Effector CD4-positive, alpha-beta T cell (primary cell): ENCODE measurements at places on chromosomes 13 and 19.
A peak's percentile ranks its signal among the peaks of the same experiment; 100 is the strongest.

- no peak for DNase-seq
Measured at GRCh38 chr19:46745030-46745429, 827 bp upstream of the FKRP start.

DNA sequence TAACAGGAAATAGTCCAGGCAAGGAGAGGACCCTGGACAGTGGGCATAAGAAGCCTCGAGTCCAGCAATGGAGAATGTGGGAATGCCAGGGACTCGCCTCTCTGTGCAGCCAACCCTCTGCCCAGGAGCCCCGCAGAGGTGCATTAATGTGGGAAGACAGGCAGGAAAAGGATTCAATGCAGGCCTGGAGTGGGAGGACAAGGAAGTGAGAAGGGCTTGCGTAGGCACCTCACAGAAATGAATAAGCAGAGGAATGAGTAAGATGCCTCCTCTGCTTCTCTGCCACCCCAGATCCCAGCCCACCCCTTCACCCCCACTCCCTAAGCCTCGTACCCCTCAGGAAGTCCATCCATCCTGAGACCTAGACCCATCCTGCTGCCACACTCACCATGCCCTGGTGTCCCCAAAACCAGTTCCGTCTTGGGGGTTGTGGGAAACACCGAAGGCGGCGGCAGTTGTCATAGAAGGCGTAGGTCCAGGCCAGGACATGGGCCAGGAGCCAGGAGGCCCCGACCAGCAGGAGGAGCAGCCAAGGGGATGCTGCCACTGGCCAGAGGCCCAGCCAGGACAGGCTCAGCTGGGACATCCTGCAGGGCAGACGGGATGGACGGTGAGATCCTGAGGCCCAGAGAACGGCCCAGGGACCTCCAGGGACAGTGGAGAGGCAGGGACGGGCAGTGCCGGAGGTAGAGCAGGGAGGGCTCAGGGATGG is 692 bp downstream of the CYP4F2 start:
- DNase-seq = no peak

DNA sequence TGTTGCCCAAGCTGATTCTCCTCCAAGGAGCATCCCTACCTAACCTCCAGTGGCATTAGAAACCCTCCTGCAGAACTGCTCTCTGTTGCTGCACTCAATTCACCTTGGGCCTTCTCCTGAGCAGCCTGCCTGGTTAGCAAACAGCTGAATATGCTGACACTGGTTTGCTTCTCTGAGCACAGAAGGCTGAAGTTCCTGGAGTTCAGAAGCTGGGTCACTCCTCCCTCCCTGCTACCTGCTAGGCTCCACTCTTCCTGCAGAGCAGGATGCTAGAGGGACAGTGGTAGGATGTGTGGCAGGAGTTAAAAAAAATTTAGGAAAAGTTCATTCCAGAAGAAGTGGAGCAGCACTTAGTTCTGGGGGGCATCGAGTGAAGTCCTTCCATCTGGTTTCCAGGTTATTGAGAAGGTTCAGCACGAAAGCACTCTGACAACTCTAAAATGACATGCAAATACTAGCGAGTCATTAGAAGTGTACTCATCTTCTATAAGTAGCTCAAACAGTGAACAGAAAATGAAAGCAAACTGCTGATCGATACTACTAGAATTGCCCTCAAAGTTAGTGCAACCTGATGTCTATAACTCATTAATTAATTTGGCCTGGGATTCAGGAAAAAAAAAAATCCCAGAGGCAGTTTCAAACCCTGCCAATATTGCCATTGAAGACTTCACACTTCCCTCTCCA is 293.7 kb downstream of the POU4F1 start:
- DNase-seq = no peak

- no peak for DNase-seq
Measured at GRCh38 chr13:48593536-48593935, 60.2 kb upstream of the CYSLTR2 start.

DNA sequence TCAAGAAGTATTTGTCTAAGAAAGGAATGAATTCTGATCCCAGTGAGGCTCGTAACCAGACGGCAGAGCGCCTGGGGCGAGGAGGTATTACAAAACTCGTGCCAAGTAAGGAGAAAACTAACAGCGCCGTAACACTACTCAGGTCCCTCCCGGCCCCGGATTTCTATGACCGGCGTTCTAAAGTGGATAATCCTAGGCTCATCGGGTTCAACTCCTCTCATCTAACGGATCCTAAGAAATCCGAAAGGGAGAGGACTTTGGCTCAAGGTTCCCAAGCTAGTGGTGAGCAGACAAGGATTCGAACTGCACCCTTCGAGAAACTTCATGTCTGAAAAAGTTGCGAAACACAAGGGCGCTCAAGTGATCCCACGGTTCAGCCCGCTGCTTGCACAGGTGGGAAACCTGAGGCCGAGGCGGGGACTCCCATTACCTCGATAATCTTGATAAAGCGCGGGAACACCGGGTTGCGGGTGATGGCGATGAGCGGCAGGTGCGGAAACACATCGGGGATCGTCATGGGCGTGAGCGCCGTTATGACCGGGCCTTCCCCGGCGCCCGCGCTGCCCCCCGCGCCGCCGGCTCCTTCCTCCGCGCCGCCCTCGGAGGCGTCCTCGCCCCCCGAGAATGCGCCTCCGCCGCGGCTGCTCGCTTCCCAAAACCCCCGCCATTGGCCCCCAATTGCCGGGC is 529 bp downstream of the LONP1 start:
- DNase-seq = peak; percentile 37

DNA sequence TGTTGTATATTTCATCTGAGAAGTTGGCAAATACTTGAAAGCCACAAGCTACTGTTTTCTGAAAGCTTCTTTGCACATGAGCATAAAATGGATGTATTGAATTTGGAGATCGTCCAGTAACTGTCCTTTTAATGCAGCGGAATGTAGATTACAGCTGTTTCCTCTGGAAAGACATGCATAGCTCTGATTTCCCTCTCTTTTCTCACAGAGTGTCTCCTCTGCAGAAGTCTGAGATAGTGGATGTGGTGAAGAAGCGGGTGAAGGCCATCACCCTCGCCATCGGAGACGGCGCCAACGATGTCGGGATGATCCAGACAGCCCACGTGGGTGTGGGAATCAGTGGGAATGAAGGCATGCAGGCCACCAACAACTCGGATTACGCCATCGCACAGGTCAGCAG is 283.0 kb downstream of the SHISA2 start:
- no peak for DNase-seq

DNA sequence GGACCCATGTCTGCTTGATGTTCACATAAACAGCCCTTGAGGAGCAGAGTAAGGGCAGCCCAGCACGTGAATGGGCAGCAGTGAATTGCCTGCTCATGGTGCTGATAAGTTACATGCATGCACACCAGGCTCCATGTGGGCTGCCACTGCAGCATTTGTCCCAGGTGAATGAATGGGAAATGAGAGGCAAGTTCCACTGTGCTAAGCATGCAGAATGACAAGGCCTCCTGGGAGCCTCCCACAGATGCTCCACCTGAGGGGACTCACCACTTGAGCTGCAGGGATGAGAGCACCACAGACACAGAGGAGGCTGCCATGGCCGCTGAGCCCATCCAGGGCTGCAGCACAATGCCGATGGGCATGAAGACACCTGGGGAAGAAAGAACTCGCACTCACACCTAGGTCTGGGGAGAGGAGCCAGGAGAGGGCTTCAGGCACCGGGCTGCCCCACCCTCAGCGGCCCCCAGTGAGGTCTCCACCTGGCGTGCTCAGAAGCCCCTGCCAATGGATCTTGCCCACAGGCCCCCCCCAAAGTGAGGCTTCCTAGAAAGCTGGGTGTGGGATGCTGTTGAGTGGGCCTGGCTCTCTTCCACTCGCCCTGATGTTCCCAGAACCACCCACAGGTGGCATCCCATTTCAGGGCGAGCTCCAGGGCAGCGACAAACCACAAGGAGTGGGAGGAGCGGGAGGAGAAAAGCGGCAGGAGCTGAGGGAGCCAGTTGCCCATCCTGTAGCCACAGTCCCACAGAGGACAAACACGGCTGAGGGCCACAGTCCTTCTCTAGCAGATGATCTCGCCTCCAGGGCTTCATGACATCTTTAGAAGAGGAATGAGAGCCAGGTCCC is 73.8 kb downstream of the CCDC70 start:
- no peak for DNase-seq

GRCh38 chr19:38229585-38230073 is 5.6 kb upstream of the DPF1 start:
- peak; percentile 32 for DNase-seq

- no peak for DNase-seq
Measured at GRCh38 chr13:76851961-76852360, 34.2 kb downstream of the KCTD12 start.

DNA sequence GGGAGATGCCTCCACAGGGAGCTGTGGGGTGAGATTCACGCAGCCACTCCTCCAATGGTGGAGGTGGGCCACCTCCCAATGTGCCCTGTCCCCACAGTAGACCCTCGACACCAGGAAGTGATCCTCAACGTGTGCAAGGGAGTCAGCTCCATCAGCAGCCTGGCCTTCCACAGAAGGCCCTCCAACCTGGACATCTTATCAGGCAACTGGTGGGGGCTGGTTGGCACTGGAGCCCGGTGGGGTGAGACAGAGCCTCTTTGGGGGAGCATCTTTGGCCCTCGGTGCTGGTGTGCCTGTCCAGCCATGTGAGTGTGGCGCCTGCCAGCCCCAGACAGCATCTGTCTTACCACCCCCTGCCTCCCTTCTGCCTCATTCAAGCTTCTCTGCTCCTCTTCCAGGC is 19.7 kb upstream of the RNF17 start:
- no peak for DNase-seq

GRCh38 chr13:102983496-102983895 is 82.7 kb downstream of the SLC10A2 start:
- DNase-seq = no peak

DNA sequence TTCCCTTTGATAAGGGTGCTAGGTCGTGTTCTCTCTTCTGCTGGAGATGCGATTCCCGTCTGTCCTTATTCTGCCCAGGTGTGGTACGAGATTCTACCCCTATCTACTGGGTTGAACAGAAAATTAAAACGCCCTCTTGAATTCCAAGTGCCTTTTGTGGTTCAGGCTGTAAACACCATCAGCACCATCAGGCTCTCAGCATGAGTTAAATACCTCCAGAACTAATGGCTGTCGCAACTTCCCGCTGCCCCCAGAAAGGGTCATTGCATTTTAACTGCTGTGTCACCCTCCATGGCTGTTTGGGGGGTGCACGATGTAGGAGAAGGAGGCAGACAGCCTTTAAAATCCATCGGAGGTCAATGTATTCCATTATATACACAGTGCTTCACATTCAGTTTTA is 177.4 kb downstream of the OXGR1 start:
- DNase-seq = no peak

DNA sequence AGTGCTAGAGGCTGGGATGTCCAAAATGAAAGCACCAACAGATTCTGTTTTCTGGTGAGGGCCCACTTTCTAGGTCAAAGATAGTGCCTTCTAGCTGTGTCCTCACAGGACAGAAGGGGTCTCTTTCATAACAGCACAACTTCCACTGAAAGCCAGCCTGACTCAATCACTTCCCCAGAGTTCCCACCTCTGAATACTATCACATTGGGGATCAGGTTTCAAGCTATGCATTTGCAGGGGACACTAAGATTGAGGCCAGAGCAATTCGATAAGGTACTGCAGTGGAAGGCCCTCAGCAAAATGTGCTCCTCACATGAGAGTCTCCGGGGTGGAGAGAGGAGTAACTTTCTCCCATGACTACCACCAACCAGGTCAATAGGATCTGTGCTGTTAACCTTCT is 1501.5 kb downstream of the EFNB2 start:
- no peak for DNase-seq

GRCh38 chr19:40229484-40229883 is 3.0 kb upstream of the CCNP start:
- no peak for DNase-seq

GRCh38 chr13:110560601-110561343 is 750 bp downstream of the RAB20 start:
- no peak for DNase-seq

- no peak for DNase-seq
Measured at GRCh38 chr13:26026211-26026610, 25.6 kb downstream of the SHISA2 start.

DNA sequence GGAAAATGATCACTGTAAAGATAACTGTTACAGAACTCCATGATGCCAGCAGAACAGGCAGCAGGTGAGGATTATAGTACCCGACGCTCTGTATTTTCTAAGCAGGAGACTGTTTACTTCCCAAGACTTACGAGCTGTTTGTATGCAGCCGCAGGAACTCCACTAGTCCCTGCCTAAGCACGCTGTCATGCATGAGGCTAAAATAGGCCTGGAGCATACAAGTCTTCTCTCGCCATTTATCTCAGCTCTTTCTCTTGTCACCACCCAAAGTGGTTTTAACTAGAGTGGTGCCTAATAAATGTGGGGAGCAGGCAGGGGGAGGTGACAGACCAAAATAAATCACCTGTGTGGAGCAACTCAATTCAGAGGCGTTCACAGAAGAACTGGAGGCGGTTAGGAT is 175.8 kb downstream of the TDRD3 start:
- DNase-seq = no peak

DNA sequence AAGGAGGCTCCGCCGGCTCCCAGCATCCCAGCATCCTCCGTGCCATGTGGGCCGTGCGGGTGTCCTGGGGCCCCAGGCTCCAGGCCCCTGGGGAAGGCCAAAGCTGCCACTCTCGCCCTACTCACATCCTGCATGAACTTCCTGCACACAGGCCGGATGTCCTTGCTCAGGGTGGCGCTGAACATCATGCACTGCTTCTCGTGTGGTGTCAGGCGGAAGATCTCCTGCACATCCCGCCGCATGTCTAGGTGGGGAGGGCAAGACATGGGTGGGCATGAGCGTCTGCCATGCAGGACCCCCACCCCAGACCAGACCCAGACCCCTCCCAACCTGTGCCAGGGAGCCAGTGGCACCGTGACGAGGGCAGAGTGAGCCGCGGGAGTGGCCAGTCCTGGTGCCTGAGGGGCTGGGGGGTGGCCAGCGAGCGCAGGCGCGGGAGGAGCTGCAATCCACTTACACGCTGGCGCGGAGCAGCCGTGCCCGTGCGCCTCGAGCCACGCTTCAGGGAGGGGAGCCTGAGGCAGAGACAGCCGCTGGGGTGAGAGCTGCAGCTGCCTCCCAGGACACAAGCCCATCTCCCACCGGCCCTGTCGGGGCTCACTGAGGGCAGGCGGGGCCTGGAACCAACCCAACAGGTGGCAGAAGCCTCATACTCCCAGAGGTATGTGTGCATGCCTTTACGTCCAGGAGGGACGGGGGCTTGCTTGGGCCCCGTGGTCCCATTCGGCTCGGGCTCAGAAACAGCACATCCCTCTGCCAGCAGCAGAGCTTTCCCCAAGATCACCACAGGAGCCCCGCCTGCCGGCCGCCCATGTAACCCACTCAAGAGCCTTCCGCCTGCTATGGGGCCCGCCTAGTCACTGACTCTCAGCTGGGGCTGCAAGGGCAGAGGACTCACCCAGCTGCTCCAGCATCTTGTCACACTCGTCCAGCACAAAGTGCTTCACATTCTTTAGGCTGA is 8.8 kb downstream of the DDX39A start:
- DNase-seq = no peak

GRCh38 chr13:29504691-29505090 is 90.8 kb downstream of the SLC7A1 start:
- no peak for DNase-seq

- no peak for DNase-seq
Measured at GRCh38 chr13:70171151-70171550, 62.9 kb upstream of the KLHL1 start.

GRCh38 chr19:45025264-45025663 is 13.6 kb upstream of the CLASRP start:
- no peak for DNase-seq
